ENCODE measurements at places on chromosomes 4 and X.

DNA sequence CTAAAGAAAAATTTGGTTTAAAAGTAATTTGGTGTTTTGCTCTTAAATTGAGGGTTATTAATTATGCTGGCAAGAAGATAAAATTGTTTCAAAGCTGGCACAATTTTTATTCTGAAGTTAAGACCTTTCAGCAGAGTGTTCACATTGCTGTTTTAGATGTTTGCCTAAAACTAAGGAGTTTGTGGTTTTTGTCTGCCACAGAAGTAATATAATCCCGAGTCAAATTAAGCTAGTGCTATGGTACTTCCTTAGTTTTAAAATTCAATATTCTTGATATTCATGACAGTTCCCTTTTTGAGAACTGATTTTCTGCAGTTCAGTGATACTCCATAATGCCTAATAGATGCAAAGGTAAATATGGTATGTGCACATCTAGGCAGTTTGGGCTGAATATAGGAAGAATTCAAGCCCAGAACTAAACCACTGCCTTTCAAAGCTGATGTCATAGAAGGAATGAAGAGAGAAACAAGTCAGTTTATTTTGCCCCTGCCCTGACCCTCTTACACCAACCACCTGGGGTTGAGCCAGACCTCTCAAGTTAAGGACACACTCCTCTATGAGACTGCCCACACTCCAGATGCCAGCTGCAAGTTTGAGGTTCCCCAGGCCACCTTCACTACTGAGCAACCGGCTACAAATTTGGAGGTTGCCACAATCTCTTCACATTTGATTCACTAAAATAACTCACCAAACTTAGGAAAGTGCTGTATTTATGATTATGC is 32.1 kb upstream of the VEGFC start:
- DNase-seq: no peak

- no peak for DNase-seq
Measured at GRCh38 chr4:139810710-139811109, 145.1 kb downstream of the MGST2 start.

DNA sequence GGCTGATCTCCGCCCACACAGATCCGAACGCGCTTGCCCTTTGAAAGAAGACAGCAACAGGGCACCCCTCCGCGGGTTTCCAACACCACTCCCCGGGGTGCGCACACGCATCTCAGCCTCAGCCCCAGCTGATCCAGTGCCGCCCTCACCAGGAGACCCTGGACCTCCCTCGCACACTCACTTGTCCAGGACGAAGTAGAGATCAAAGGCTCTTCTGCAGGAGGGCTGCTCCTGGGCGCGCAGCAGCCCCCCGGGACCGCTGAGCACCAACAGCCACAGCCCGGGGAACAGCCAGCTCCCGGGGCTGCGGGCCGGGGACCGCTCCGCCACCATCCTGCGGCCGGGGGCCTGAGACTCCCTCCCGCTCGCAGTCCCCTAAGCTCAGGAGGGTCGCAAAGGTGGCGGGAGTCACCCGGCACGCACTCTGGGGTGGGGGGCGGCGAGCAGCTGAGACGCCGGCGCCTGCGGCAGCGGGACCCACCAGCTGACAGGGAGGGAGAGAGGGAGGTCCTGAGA is 743 bp downstream of the ANTXR2 start:
- no peak for DNase-seq

GRCh38 chrX:24877854-24878650 is 137.7 kb downstream of the ARX start:
- no peak for DNase-seq

DNA sequence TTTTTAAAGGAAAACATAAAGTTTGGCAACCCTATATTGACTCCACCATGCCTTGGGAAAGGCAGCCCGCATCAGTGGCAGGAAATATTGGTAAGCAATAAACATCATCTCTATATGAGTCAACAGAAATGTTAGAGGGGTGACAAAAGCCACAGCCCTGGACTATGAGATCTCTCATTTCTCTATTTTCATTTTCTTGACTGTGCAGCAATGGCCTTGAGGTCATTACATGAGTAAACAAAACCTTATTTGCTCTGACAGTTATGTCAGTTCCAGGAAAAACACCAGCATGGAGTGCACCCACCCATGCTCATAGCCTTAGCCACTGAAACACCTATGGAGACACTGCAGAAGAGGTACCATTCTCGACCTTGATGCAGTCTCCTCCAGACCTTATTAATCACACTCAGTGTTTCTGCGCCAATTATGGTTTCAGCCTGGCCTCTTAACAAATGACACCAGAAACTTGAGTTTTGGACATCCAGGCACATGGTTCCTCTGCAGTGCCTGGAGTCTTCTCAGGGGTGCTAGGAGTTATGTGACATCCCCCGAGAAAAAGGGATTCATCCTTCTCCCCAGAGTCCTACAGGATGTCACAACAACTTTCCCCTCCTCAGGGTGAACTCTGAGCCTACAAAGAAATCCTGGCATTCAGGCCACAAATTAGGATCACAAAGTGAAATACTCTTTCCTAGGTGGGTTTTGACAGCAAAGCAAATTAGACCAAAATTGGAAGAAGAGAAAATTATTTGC is 16.0 kb upstream of the HPGD start:
- no peak for DNase-seq

GRCh38 chr4:139815778-139816601 is 150.4 kb downstream of the MGST2 start:
- DNase-seq: peak; percentile 36

DNA sequence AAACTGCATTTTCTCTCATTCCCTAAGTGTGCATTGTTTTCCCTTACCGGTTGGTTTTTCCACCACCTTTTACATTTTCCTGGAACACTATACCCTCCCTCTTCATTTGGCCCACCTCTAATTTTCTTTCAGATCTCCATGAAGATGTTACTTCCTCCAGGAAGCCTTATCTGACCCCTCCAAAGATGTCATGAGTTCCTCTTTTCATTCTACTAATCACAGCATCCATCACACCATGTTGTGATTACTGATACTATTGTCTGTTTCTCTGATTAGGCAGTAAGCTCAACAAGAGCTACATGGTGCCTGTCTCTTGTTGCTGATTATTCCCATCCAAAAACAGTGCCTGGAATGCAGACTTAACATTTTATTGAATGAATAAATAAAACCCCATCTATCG is 2.9 kb upstream of the AFP start:
- DNase-seq: no peak

DNA sequence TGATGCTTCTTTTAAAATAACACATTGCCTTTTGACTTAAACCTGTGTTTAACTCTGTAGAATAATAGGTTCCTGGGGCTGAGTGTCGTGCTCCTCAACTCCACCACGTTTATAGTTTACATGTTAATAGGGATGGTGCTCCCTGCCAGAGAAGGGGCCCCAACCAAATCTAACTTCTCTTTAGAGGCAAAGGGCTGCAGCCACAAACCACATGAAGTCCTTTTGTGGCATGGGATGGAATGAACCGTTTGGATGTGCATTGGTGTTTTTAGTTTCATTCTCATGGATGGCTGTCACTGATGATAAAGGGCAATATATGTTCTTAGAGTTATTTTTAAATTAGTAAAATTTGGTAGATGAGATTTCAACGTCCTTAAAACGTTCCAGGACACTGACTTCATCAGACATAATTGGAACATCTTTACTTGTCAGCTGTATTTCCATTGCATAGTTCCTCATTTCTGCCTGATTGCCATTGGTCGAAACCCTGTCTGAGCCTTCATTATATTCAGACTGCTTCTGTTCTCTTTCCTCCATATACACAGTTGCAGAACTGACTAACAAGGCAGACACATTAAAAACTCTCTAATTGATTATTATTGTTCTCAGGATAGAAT is 60.4 kb upstream of the HPF1 start:
- no peak for DNase-seq

DNA sequence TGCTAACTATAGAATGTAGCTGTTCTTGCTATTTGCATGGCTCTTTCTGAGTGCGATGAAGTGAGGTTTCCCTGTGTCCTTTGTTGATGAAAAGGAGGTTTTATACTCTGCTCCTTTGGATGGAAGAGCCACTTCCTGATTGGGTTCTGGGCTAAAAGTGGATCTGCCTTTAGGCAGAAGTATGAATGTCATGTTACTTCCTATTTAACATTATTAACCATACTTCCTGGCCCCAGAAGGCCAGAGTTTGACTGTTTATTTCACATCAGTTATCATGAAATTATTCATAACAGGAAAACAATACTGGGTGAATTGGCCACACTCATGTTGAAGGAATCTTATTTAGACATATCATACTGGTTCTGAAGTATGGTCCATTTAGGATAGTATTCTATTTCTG is 386.2 kb downstream of the PCDH7 start:
- DNase-seq: no peak

DNA sequence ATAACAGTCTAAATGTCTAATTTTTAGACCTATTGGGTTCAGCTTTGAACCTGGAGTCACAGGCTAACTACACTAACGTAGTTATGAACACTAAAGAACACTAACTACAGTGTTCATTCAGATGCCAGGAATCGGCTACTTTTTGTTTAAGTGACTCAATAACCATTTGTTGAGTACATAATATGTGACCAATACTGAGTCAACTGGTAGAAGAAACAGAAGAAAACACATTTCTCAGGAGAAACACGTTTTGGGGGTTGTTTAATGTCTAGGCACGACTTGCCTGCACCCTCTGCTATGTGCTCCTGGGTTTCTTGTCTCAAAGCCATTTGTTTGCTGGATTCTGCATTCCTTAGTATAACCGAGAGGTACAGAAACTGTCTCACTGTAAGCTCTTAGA is 18.6 kb upstream of the CLNK start:
- no peak for DNase-seq

DNA sequence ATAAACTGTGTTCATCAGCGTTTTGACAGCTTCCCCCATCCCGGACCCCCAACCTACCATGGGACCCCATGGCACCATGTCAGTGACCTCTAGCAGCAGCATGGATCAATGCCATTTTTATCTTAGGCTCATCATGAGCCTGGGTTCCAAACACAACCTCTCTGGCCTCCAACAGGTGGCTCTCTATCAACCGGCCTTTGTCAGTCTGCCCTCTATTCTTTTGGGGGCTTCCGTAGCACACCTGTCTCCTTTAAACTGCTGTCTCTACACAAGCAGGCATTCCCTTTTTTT is 721 bp upstream of the TMEM150C start:
- no peak for DNase-seq

DNA sequence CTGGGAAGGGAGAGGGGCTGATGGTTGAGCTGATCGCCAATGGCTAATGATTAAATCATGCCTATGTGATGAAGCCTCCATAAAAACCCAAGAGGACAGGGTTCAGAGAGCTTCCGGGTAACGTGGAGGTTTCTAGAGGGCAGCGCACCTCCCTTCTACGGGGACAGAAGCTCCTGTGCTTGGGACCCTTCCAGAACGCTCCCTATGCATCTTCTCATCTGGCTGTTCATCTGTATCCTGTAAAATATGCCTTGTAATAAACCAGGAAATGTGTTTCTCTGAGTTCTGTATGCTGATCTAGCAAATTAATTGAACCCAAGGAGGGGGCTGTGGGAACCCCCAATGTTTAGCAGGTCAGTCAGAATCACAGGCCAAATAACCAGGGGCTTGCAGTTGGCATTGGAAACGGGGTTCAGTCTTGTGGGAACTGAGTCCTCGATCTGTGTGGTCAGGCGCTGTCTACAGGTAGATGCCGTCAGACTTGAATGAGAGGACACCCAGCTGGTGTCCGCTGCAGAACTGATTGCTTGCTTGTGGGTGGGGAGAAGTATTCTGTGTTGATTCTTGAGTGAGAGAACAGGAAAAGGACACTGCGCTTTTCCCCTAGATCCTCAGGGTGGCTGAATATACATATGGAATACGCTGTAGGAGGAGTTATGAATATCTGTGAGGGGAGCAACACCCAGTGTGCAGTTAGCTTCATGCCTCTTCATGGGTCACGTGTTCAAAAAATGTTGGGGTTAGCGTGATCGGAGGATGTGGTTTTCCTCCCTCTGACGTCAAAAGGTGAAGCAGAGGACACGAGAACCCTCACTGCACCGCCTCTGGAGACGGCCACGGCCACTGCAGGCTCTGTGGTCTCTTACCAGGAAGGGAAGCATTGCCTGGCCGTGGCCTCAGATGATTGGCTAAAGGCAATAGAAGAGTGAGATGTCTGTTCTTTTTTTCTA is 29.2 kb downstream of the HTT-AS start:
- DNase-seq: no peak

GRCh38 chr4:28287831-28288233 is 1427.2 kb downstream of the STIM2 start:
- DNase-seq: peak; percentile 89

DNA sequence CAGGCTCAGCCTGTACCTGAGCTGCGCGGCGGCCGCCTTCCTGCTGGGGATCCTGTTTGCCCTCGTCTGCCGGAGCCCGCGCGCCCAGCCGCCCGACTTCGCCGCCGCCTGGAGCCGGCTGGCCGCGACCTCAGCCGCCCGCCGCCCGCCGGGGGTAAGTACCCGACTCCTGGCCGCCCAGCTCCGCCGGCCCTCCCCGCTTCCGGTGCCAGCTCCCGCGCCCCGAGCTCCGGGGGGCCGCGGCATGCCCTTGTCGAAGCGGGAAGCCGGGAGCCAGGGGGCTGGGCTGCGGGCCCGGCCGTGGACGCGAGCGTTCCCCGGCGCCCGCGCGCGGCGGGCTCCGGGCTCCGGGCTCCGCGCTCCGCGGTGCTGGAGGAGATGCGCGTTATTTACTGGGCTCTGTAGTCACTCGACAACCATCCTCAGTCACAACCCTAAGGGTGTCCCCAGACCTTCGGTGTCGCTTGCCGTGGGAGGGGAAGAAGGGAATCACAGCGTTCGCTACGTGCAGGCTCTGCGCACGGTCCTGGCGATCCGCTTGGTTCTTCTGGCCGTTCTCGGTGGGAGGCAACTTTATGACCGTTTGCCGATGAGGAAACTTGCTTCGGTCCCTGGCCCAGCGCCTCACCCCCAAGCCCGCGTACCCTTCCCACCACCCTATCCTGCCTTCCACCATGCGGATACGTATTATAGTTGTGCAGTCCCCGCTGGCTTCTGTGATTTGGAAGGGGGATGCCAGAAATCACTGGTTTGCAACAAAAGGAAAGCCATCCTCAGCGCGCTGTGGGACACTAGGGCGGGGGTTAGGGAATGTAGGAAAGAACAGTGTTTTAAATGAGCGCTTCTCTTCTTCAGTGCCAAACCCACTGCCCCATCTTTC is 944 bp downstream of the SNX25 start:
- DNase-seq: no peak

DNA sequence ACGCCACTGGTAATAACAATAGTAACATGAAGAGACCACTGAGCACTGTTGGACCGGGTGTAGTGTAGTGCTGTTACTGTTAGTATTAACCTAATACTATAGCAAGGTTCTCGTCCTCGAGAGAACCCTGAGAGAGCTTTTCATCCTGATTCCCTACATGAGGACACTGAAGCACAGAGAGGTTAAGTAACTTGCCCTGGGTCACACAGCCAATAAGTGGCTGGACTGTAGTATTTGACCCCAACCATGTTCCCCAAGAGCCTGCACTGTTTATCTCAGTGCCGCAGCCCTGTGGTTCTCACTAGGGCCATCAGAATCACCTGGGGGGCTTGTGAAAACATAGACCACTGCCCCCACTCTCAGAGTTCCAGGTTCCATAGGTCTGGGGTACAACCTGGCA is 10.4 kb downstream of the SCML1 start:
- no peak for DNase-seq

DNA sequence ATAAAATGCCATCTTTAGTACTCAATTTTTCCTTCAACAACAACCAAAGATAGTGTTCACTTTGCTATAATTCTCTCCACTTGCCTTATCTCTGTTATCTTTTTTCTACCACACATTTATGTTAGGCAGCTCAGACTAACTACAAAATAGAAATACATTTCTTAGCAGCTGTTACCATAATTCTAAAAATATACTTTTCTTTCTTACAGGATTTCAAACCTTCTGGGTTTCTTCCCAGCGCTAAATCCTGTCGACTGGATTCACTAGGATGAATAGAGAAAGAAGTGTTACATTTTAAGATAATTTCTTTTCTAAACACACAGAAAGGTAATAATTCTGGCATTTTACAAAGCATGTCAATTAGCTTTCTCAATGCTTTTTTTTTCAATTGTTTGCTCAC is 105.5 kb upstream of the GK2 start:
- DNase-seq: no peak

All from HFF-Myc (cell line).